ENCODE measurements at places on chromosomes 1 and 21.

GRCh38 chr1:115332813-115333608 lies 5.0 kb downstream of the NGF start:
- ATAC-seq, result peak; percentile 74

- no peak for ATAC-seq
These were observed 504 bp downstream of the SCCPDH start for GRCh38 chr1:246724731-246725095.

- no peak for ATAC-seq
These were observed 705.0 kb downstream of the KCNT2 start for GRCh38 chr1:195903203-195903602.

GRCh38 chr1:16392740-16393569 lies 25.9 kb downstream of the SZRD1 start:
- peak; percentile 19 for ATAC-seq

- no peak for ATAC-seq
These were observed 40.7 kb upstream of the ETS2 start for GRCh38 chr21:38765056-38765455.

- ATAC-seq, result no peak
These were observed 120.6 kb downstream of the MAB21L3 start for GRCh38 chr1:116231752-116232151.
